ENCODE measurements at places on chromosomes 5 and 9.

GRCh38 chr5:8601831-8602354 is 732.9 kb downstream of the MTRR start:
- DNase-seq, result no peak

DNA sequence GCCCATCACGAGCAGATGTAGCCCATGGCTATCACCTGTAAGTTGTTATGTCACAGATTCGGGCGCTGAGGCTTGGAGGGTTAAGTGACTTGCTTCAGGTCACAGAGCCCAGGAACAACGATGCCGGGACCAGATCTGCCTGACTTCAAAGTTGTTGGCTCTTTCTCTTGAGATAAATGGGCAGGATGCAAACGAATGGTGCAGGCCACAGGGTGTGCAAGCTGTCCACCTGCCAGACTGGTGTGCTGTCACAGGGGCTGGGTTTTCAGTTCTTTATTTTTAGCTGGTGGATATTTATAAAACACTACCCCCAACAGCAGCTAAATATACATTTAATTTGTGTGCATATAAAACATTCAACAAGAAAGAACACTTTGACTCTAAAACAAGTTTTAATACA is 17.7 kb upstream of the PHYKPL start:
- DNase-seq, result no peak

DNA sequence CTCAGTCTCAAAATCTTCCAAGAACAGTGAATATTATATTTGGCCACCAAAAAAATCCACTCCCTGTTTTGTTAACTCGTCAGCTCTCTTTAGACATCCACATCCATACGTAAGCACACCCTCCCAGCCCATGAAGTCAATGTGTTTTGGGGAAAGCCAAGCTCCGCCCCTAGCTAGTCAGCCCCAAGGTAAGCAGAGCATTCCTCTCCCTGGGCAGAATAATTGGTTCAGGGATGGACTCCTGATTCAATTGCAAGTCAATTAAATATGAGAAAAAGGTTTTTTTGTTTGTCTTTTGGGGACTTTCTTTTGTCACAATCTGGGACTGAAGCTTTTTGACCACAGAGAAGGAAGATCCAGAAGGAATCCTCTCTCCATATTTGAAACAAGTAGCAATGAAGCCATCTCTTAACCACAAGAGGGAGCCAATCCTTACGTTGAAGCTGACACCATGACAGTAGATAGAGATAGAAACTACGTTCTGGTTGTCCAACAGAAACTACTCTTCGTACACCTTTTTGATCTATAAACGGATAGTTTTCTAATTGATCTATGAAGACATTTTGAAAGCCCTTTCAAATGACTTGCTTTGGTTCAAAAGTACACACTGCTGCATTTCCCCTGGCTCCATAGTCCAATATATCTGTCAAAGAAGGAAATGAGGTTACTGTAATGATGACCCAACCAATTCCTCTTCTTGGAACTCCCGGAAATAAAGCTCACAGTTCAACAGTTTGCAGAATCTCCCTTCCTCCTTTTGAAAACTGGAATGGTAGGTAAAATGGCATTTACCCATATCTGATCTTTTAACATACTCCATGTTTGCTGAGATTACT is 166.4 kb downstream of the TLE1 start:
- no peak for DNase-seq

GRCh38 chr5:62385131-62385530 is 18.6 kb downstream of the DIMT1 start:
- DNase-seq, result no peak

Data from cortex of kidney (tissue), 1 donor.